ENCODE measurements at places on chromosomes 12 and 14.

GRCh38 chr14:98909251-98909944 is 362.6 kb downstream of the BCL11B start:
- DNase-seq, result no peak

GRCh38 chr14:68598621-68599447 is 194.0 kb downstream of the ZFP36L1 start:
- DNase-seq, result no peak

GRCh38 chr14:29810682-29811081 is 117.0 kb downstream of the PRKD1 start:
- DNase-seq, result no peak

GRCh38 chr14:26917086-26917485 is 319.3 kb upstream of the NOVA1 start:
- no peak for DNase-seq

- DNase-seq, result no peak
Observed at GRCh38 chr12:117805865-117806264, 162.9 kb downstream of the KSR2 start.

DNA sequence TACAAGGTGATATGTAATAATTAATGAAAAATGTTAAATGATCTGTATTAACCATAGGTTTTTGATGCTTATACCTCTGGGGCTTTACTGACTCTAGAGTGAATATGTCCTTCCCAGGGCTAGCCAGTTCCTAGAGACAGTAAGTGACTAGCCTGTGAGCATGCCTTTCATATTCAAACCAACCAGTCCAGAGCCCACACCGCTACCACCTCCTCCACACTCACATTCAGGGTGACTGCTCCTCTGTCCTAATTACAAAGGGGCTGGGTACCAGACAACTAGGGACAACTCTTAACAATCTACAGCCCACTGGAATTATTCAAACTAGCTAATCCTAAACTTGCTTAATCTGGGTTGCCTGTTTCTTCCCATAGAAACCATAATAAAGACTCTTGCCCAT is 49.0 kb downstream of the RALGAPA1 start:
- DNase-seq, result no peak

GRCh38 chr14:56004323-56004722 is 113.9 kb upstream of the PELI2 start:
- DNase-seq, result no peak

GRCh38 chr12:13784504-13784903 is 196.9 kb downstream of the GRIN2B start:
- no peak for DNase-seq

DNA sequence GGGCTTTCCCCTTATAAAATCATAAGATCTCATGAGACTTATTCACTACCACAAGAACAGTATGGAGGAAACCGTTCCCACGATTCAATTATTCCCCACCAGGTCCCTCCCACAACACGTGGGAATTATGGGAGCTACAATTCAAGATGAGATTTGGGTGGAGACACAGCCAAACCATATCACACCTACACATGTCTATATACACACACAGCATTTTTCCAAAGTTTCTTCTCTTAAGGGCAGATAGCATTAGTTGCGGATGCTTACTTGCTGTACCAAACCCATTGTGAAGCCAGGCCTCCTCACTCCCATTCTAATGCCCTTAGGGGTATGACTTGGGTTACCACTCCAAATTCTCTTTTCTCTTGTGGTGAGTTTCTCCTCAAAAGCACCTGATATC is 104.1 kb upstream of the RAP1B start:
- no peak for DNase-seq

DNA sequence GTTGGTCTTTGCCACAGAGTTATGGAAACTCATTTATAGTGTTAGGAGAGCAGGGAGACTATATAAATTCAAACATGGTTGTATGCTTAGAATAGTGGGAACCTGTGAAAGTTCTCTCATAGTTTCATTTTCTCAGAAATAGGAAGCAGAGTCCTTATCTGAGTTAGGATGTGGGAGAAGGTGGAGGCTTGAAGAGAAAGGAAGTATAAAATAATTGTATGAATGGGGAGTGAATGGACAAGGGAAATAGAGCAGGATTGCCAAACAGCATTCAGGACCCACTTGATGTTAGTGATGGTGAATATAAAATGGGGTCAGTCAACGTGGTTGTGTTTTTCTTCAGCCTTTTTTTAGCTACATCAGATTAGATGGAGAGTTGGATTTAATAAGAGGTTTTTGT is 34.0 kb upstream of the TPH2 start:
- DNase-seq, result no peak

DNA sequence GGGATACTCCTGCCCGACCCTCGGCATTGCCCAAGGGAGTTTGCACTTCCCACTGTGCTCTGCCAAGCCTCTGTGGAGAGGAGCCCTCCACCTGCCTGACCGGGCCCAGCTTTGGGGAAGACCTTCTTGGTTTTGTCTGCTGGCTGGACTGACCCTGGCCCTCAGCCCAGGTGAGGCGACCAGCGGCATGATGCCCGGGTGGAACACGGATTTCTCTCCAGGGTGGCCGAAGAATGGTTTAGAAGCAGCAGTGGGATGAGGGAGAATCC is 15.6 kb downstream of the ZBTB42 start:
- no peak for DNase-seq

GRCh38 chr14:26872515-26873361 is 274.9 kb upstream of the NOVA1 start:
- DNase-seq, result no peak

DNA sequence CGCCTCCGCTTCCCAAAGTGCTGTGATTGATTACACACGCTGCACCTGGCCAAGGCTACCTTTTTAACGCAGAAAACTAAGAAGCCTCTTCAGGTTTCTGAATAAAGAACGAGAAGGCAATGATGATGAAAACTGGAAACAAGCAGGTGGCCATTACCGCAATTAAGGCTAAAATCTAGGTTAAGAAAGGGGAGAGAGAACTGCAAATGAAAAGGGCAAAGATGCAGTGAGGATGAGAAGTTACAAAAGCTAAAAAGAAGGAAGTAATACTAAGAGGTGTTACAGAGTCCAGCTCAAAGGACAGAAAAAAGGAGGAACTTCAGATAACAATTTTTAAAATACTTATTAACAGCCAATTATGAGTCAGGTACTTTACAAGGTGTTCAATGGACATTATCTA is 79.7 kb downstream of the DUSP16 start:
- DNase-seq, result no peak

GRCh38 chr12:48017496-48017895 is 13.2 kb upstream of the COL2A1 start:
- no peak for DNase-seq

DNA sequence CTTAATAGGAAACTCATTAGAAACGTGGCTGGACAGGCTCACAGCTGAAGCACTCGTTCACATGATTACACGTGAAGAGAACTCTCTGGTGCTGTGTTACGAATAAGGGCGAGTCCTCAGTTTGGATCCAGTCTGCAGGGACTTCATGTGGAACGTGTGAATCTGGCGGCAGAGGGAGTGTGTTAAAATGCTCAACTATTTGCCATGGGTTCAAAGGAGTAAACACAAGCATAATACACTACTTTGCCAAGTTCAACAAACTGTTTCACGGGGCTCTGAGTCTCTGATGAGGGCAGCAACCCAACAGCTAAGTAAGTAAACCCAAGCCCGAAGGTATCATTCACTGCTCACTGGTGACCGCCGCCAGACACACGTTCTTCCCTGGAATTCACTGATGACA is 42.4 kb downstream of the NUAK1 start:
- no peak for DNase-seq

- DNase-seq, result no peak
Observed at GRCh38 chr12:76190299-76190698, 105.8 kb upstream of the NAP1L1 start.

- no peak for DNase-seq
Observed at GRCh38 chr14:105490267-105490571, 827 bp upstream of the TEDC1 start.

DNA sequence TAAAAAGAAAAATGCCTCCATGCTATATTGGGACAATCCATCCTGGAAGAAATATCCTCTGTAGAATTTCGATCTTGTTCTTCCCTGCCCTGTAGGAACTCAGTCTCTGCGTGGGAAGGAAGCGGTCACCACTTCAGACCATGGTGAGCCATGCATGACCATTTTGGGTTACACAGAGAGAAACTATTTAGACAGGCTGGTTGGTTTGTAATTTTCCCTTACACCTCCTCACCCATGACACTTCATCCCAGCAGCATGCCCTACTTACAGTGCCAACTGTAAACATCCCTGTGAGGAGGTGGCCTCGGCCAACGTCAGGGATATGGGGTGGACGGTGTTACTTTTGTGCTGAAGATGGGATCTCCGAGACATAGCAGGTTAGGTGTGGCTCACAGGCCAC is 121.4 kb downstream of the SMOC1 start:
- DNase-seq, result no peak

GRCh38 chr12:526089-526488 is 66.3 kb downstream of the B4GALNT3 start:
- no peak for DNase-seq

GRCh38 chr12:94867066-94867855 is 136.2 kb downstream of the NDUFA12 start:
- no peak for DNase-seq

DNA sequence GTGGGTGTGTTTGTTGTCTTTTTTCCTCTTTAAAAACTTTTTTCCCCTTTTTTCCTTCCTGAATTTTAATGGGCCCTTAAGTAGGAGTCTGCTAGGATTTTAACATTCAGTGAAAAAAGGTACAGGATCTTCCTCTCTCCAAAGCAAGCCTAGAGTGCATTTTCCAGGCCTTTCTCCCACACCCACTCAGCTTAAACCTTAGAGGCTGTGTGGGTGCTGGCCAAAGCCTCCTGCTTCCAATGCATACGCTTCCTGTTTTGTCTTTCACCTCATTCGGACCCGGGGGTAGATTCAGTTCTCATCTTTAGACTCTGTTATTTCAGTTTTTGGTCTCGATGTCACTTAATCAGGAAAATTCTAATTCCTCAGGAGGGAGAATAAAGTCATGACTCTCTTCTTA is 51.2 kb downstream of the TMEM30B start:
- no peak for DNase-seq

GRCh38 chr12:29991924-29992323 is 208.2 kb upstream of the TMTC1 start:
- no peak for DNase-seq

- no peak for DNase-seq
Observed at GRCh38 chr12:98229540-98229924, 285.9 kb upstream of the TMPO start.

Data from hematopoietic multipotent progenitor cell treated with erythropoietin and hydrocortisone succinate and interleukin-3 and kit ligand, for 17 days (in vitro differentiated cells).